ENCODE measurements at places on chromosomes 2 and 18. TPM values are rescaled to one million over a fixed set of nuclear protein-coding genes. Genes with fewer than 3 reads are reported as not detected.

POTEC gene
- not detected for total RNA-seq

NEURL3 gene
- total RNA-seq, result 9.0 TPM

CSRNP3 gene
- 1.7 TPM for total RNA-seq

CGREF1 gene
- 0.57 TPM for total RNA-seq

GAREM1 gene
- total RNA-seq, result 0.57 TPM

RAB6C gene
- total RNA-seq, result 0.05 TPM

RGPD3 gene
- total RNA-seq, result 3.9 TPM

NEU4 gene
- total RNA-seq, result 0.05 TPM

IGFBP5 gene
- total RNA-seq, result 6.6 TPM

HOXD11 gene
- not detected for total RNA-seq

ONECUT2 gene
- under 0.01 TPM for total RNA-seq

ALLC gene
- 0.05 TPM for total RNA-seq

CCDC68 gene
- total RNA-seq, result 0.52 TPM

UPP2 gene
- total RNA-seq, result not detected

KCTD1 gene
- 9.3 TPM for total RNA-seq

UBE2F gene
- total RNA-seq, result 50.7 TPM

MYO5B gene
- total RNA-seq, result 6.2 TPM

TEKT4 gene
- 0.05 TPM for total RNA-seq

BBS5 gene
- total RNA-seq, result 1.7 TPM

Data from thymus (tissue), 14 donors.